Breast epithelium (tissue), 4 donors: ENCODE measurements at places on chromosomes 11 and 22.

- DNase-seq: peak; percentile 89
- H3K27me3 ChIP-seq: no peaks in the 10 kb centered on the region
- H3K27ac ChIP-seq: peak within 1 kb of the TSS; percentile 86
- no peaks in the 10 kb centered on the region for H3K36me3 ChIP-seq
- peak within 1 kb of the TSS; percentile 76 for H3K4me3 ChIP-seq
These were observed at the start of gene HMOX1 for GRCh38 chr22:35380537-35381423. TSS of gene HMOX1 (plus strand) at chr22:35381096. CDS start at chr22:35381174, 78 bp downstream.

- H3K27me3 ChIP-seq: no peaks in the 10 kb centered on the region
- DNase-seq: peak; percentile 49
- peak overlapping the region; percentile 25 for H3K4me3 ChIP-seq
- peak overlapping the region; percentile 83 for H3K27ac ChIP-seq
- H3K4me1 ChIP-seq: peaks cover 8% of the 10 kb centered on the region
These were observed 176.1 kb upstream of the NCAM1 start for GRCh38 chr11:112785149-112785548.

GRCh38 chr11:127247261-127247851, 246.8 kb upstream of the KIRREL3 start:
- no peaks in the 10 kb centered on the region for H3K4me1 ChIP-seq
- no peak for DNase-seq
- H3K4me3 ChIP-seq: no peak overlapping the region
- H3K36me3 ChIP-seq: no peaks in the 10 kb centered on the region
- peaks cover 10% of the 10 kb centered on the region for H3K27me3 ChIP-seq
- no peak overlapping the region for H3K27ac ChIP-seq

DNA sequence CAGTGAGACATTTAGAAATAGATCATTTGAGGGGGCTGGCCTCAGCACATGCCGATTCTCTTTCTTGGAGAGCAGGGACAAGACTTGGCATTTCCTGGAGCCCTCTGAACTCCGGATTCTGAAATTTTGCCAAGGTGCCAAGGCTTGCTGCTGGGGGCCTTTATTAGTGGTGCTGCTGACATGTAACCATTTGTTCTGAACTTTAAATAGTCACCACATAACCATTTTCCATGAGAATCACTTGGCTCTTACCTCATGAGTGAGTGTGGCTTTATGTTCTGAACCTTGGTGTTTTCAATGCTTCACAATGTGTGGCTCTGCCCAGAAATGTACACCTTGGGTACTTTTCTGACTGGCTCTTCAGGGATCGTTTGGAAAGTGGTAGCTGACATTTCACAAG, 33.3 kb downstream of the SYT13 start:
- DNase-seq: no peak
- no peak overlapping the region for H3K27ac ChIP-seq
- no peaks in the 10 kb centered on the region for H3K27me3 ChIP-seq
- no peaks in the 10 kb centered on the region for H3K4me1 ChIP-seq
- H3K4me3 ChIP-seq: no peak overlapping the region
- H3K36me3 ChIP-seq: no peaks in the 10 kb centered on the region

DNA sequence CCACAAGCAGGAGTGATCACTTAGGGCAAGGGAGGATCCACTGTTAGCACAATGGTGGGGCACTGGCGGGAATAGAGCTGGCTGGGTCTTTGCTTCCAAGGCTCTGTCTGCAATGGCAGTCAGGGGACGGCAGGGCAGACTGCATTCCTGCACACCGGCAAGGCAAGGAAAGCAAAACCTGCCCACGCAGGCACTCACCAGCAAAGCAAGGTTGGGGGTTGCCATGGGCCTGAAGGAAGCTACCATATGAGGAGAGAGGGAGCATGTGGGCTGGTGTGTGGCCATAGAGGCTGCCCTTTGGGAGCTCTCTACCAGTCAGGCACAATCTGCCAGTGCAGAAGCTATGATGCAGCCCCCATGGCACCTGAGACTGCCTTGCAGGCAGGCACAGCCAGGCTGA, 33.2 kb downstream of the OR8B12 start:
- no peaks in the 10 kb centered on the region for H3K4me1 ChIP-seq
- no peaks in the 10 kb centered on the region for H3K36me3 ChIP-seq
- DNase-seq: no peak
- H3K27ac ChIP-seq: no peak overlapping the region
